ENCODE measurements at places on chromosomes 7 and 10.
A peak's percentile ranks its signal among the peaks of the same experiment; 100 is the strongest.

DNA sequence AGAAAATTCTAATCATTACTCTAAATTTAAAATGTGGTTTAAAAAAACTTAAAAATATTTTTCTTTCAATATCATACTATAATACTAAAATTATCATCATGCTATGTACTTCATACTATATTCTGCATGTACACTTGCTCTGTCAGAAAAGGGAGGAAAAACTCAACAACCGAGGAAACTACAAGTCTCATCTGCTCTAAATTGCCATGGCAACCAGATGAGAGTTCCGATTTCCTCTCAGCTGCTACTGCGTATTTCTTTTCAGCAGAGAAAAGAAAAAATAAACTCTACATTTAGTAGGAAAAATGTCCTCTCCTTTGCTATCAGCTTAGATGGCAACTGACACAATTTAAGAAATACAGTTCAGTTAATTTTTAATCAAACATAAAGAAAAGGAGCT lies 178.9 kb downstream of the SRPK2 start:
- DNase-seq = no peak

DNA sequence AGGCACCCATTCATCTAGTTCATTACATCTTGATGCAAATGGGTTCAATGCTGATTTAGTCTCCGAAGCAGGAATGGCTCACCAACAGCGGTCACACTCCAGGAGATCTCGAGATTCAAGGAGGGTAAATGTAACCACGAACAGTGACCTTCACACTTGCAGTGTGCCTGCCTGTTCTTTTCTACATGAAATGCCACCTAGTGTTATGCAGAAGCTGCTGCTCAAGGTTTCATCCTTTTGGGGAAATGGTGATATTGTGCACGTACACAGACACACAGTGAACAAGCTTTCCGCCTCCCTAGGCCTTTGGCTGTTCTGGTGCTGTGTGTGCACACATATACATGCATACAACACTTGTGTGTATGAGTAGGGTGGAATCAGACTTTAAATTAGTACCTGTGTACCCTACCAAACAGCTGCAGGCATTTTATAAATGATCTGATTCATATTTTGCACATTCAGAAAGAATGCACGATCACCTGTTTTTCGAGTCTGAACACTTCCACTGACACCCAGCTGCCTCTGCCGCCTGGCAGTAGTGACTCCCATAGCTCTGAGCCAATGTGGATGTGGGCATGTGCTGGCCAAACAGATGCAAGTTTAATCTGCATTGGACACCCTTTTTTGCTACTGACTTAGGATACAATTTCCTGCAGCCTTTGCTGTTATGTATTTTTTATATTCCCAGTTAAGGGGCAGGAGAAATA lies 100.5 kb downstream of the TACC2 start:
- no peak for DNase-seq

DNA sequence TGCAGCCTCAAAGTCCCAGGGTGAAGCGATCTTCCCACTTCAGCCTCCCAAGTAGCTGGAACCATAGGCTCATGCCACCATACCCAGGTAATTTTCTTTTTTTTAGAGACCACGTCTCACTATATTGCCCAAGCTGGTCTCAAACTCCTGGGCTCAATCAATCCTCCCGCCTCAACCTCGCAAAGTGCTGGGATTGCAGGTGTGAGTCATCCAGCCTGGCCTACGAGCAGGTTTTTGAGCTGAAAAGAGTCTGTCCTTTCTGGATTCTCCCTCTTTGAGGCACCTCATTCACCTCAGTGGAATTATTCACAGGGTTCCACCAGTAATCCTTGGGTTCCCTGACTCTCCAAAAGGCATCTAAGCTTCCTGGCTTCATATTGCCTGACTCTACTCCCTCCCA lies 7.6 kb upstream of the LEP start:
- no peak for DNase-seq

- no peak for DNase-seq
Measured at GRCh38 chr7:139726485-139726869, 51.3 kb downstream of the HIPK2 start.

- DNase-seq = no peak
Measured at GRCh38 chr7:148711191-148712102, 12.7 kb downstream of the CUL1 start.

DNA sequence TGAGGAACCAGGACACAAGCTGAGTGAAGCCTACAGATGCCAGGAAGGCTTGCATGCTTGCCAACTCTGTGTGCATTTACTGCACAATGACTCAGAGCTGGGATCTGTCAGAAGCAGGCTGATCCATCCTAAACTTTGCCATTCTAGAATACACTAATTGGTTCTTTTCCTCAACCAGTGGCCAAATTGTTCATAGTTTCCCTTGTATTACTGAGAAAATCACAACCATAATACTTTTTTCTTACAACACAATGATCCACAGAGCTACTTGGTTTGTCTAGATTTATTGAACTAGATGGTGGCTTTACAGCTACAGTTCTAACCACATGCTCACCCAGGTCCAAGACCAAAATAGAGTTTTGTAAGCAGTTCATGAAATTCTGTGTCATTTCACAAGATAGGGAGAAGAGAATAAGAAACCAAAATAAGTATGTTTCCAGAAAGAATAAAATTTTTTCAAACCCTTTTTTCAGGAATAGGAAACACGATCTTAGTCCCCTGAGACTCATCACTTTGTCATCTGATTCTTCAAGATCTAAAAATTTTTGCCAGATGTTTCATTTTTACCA lies 21.0 kb upstream of the LRRC17 start:
- no peak for DNase-seq

DNA sequence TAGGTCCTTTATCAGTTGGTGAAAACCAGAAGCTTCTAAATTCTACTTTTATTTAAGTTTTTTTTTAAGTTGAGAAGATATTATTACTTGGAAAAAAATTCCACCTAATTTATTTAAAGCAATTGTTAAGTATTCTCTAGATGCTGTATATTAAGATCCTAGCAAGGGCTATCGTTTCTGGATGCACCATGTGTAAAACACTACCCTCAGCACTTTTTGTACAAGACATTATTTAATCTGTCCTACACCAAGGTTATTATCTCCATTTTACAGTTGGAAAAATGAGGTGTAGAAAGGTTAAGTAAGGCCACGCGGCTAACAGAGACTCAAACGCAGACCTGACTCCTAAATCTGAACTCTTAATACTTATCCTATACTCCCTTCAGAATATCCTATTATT lies 19.8 kb downstream of the RAB11FIP2 start:
- no peak for DNase-seq

DNA sequence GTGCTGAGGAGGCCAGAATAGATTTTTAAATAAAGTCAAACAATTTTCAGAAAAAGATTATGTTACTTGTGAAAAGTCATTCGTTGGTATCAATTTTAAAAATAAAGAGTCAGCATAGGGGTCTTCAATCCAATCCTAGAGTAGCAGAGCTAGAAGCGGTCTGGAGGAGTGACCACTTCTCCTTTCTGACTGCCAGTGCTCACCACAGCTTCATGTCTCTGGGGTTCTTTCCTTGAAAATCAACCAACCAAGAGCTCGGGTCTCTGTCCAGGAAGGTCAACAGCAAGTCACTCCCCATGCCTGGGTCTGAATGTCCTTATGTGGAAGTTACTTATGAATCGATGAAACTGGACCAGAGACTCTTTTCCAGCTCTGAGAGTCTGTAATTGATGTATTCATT lies 14.3 kb downstream of the PTPRN2 start:
- DNase-seq = no peak

DNA sequence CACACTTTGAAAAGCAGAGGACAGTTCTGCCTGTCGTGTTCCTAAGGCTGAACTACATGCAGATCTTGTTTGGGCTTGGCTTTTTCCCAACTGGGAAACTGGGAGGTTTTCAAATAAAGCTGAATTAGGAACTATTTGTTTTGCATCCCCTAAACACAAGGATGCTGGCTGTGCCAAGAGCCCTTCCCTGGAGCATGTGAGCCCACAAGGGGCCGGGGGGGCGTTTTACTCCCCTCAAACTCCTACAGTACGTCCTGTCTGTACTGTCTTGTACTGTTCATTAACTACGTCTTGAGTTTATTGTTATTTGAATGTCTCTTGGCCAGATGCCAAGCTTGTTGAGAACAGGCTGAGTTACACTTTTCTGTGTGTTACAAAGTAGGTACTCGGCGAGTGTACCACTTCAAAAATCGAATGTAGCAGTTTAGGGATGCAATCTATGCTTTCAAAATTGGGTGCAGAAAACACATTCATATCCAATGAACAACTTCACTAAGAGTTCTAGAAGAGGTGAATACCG lies 94.9 kb downstream of the GFRA1 start:
- no peak for DNase-seq

- peak; percentile 38 for DNase-seq
Measured at GRCh38 chr10:69449841-69450240, 1.4 kb upstream of the TSPAN15 start.

GRCh38 chr10:77635402-77636227 lies 2.0 kb downstream of the KCNMA1 start:
- DNase-seq = no peak

DNA sequence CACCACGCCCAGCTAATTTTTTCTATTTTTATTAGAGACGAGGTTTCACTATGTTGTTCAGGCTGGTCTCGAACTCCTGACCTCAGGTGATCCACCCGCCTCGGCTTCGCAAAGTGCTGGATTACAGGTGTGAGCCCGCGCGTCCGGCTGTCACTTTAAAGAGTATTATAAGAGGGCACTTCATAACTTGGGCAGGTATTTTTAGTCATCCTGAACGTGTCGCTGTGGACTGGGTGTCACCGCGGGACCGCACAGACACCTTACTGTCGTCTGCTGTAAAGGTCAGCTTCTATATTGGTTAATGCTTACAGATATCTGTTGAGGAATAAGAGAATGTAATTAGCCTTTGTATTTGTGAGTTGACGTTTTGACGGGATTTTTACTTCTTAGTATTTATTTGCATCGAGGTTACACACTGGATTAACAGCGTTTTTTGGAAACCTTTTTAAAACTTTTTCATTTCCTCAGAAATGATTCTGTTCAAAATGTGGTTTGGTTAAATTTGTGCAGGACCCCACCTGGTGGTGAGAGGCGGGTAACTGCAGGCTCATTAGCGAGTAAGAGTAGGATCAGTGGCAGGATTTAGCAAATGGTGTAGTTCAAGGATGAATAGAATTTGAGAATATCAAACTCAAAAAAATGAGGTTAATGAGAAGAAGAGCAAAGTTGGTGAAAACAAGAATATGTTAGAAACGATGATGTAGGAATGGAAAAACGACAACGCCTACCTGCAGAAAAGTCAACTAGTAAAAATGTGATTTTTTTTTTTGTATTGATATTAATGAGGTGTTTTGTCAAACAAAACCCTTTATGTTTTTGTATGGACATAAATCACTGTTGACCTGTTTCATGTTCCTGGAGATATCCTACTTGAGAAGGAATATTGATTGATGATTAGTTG lies 3.2 kb downstream of the DNAJB6 start:
- DNase-seq = peak; percentile 66

DNA sequence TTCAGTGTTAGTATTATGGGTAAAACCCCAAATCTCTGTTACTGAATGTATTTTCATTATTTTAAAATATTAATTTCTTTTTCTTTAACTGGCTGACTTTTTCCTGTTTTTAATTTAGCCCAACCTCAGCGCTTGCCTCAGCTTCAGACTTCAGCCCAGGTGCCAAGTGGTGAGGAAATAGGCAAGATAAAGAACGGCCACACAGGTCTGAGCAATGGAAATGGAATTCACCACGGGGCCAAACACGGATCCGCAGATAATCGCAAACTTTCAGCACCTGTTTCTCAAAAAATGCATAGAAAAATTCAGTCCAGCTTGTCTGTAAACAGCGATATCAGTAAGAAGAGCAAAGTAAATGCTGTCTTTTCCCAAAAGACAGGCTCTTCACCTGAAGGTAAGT lies 57.5 kb downstream of the MDFIC start:
- no peak for DNase-seq

DNA sequence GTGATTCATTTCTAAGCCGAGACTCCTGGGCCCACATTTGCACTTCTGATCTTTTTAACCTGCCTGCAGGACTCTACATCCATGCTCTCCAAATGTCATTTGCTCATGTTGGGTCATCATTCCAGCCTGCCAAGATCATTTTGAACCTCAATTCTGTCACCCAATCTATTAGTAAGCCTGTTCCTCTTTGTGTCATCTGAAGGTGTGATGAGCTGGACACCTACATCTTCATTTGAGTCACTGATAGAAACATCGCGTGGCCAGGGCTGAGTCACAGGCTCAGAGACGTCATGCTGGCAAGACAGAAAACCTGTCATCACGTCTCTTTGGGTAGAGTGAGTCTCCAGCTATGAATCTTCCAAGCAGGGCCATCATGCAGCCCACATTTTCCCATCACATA lies 65.3 kb upstream of the SLF2 start:
- DNase-seq = peak; percentile 54

GRCh38 chr10:73841526-73842285 lies 30.3 kb upstream of the NDST2 start:
- no peak for DNase-seq

Measured in stimulated activated CD4-positive, alpha-beta T cell treated with anti-CD3 and anti-CD28 coated beads, Interleukin-4, amount 100 ng/mL, for 1 hour (primary cell).